ENCODE measurements at places on chromosomes 4 and X.

GRCh38 chr4:41746440-41747229 lies 1.9 kb downstream of the PHOX2B start:
- no peak for DNase-seq

DNA sequence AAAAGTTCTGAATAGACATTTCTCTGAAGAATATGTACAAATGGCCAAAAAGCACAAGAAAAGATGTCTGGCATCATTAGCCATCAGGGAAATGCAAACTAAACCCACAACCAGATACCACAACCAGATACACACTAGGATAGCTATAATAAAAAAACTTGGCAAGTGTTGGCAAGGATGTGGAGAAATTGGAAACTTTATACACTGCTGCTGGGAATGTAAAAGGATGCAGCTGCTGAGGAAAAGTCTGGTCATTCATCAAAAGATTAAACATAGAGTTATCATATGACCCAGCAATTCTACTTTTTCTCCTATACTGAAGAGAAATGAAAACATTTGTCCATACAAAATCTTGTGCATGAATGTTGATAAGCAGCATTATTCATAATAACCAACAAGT lies 92.3 kb downstream of the UCHL1 start:
- no peak for DNase-seq

GRCh38 chrX:12228862-12229261 lies 90.6 kb downstream of the FRMPD4 start:
- no peak for DNase-seq

DNA sequence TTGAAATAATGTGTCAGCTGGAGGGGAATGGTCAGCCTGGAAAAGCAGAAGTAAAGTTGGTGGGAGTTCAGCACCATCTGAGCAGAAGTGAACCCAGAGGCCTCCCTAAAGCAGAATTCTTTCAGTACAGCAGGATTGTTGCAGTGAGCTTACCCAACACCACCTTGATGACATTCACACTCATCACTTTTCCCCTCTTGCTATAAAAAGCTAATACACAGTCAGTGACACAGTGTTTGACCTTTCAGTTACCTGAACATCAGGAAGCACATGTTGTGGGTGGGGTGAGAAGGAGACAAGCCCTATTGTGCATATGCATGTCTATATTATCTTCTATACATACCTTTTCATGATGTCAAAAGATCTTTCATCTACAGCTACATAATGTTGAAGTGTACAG lies 624.7 kb upstream of the ZFP42 start:
- no peak for DNase-seq

GRCh38 chrX:46865281-46865680 lies 28.4 kb downstream of the RP2 start:
- DNase-seq: no peak

DNA sequence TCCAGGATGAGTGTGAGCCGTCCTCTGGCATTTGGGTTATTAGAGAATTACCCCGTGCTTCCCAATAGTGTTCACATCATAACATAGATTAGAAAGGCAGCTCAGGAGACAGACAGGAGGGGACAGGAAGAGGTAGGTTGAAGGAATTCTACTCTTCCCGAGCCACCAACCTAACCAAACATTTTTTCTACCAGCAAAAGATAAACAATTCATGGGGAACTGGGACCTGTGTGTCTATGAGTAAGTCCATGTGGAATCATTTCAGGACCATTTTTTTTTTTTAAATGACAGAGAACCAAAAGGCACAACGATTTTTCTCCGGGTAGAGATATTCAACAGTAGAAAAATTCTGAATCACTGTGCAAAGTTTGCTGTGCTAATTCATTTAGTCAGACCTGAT lies 174.2 kb upstream of the ETNPPL start:
- DNase-seq: no peak

DNA sequence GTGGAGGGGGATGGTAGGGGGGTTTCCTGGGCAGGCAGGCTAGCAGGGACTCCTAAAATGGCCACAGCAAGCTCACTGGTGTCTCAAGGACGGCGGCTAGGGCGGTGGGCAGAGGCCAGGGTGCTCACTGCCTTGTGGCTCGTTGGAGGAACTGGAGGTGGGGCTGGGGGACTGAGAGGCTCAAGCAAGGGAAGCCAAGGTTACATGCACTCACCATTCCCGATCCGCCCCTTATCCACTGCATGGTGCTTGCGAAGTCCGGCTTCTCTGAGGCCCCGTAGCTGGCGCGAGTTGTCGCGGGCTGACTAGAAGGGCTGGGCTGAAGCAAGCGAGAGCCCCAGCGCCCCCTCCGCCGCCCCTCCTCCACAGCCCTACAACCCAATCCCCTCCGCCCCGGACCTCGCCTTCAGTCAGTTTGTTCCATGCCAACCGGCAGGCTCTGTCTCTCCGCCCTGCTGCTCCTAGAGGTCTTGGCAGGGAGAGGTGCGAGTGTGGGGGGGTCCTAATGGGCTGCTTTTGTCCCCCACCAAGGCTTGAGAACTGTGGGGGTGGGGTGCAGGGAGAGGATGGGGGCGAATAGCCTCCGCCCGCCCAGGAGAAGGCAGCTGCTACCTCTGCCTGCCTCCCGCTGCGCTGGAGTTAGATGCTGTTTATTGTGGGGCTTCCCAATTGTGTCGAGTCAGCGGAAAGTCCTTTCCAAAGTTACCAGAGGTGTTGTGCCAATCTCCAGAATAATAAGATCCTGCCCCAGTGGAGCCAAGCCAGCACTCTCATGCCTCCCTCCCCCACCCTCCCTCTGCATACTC lies at the start of gene ARHGEF9:
Gene ARHGEF9, minus strand, starts transcription at position 313 of the 806 bp plus-strand sequence. Its CDS starts 69 bp downstream, at position 244.
- DNase-seq: no peak

- no peak for DNase-seq
Measured at GRCh38 chr4:147837435-147837834, 105.5 kb downstream of the ARHGAP10 start.

- no peak for DNase-seq
Measured at GRCh38 chrX:120457766-120458180, 11.3 kb downstream of the LAMP2 start.

DNA sequence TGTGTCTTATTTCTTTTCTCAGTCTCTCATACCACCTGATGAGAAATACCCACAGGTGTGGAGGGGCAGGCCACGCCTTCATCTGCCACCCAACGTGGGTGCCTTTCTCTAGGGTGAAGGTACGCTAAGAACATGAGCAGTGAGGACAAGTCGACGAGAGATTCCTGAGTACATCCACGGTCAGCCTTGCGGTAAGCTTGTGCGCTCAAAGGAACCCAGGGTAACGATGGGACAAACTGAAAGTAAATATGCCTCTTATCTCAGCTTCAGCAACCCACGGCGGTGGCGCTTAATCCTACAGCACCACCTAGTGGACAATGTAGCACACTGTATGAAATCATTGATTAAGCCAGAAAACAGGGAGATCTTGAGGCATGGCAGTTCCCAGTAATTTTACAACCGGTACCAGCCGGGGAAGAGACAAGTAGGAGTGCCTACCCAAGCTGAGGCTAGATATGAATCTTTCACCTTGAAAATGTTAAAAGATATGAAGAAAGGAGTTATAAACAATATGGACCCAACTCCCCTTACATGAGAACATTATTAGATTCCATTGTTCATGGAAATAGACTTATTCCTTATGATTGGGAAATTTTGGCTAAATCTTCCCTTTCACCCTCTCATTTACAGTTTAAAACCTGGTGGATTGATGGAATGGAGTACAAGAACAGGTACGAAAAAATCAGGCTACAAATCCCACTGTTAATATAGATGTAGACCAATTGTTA lies 63.0 kb downstream of the ZNF732 start:
- peak; percentile 66 for DNase-seq

DNA sequence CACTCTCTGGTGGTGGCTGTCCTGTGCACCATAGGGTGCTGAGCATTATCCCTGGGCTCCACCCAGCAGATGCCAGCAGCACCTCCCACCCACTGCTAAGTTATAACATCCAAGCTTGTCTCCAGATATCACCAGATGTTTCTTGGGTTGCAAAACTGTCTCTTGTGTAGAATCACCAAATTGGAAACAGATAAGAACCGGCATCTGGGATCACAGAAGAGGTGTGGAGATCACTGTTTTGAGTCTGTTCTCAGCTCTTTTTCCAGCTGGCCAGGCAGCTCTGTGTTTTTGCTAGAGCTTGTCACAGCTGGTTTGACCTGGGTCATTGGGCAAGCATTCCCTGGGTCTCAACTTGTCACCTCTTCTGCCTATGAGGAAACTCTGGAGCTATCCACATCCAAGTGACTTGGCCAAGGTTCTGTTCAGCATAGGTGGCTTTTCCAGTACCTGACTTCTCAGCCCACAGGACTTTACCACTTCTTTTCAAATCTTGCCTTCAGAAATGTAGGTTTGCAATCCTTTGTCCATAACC lies 15.3 kb upstream of the PUDP start:
- no peak for DNase-seq

- DNase-seq: no peak
Measured at GRCh38 chr4:170014359-170015011, 11.7 kb downstream of the MFAP3L start.

- no peak for DNase-seq
Measured at GRCh38 chrX:131146702-131147101, 88.6 kb downstream of the ARHGAP36 start.

DNA sequence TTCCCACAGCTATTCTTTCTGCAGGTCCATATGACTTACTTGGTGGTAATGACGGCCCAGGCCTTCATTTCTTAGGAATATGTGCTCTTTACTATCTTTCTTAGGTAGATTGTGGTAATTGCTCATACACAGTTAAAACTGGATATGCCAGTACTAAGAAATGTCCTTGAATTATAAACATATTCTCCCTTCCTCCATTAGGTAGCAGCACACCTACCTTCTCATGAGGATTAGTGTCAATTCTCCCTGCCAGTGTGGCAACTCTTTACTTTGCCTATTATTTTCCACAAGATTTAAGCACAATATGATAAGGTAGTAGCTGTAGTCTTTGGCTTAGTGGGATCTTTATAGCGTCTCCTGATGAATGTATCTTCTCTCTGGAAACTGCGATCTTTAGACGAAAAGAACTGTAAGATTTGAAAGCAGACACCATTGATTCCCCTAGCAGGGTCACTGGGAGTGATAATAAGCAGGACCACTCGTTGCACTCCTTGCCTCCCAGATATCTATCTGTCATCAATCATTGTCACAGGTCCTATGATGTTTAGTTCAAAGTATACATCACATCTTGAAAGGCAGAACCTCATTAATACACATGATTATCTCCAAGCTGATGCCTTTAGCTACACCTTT lies 1240.7 kb downstream of the C4orf33 start:
- DNase-seq: no peak

- no peak for DNase-seq
Measured at GRCh38 chr4:105241451-105241850, 94.8 kb downstream of the TET2 start.
